Effector CD8-positive, alpha-beta T cell (primary cell): ENCODE measurements at places on chromosomes 7 and 10.

- no peak for DNase-seq
Observed at GRCh38 chr7:117205873-117206272, 117.0 kb downstream of the WNT2 start.

DNA sequence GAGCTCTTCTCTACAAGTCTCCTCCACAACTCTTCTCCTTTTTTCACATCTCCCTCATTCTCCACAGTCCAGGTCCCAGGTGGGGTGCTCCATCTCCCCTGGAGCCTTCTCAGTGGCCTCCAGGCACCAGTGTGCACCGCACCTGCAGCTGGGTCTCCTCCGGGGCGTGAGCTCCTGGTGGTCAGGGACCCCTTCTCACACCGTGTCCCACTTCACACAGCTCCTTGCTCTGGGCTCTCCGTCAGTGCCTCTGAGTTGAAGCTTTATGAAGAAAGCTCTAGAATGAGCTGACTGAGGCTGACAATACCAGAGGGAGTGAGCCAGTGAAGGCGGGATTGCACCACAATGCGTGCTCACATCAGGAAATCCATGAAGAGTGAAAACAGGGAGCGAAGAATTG, 290.2 kb downstream of the DNAJB6 start:
- no peak for DNase-seq

GRCh38 chr10:128286762-128287500, 160.7 kb upstream of the MKI67 start:
- no peak for DNase-seq

GRCh38 chr7:131151034-131151433, 176.6 kb upstream of the MKLN1 start:
- DNase-seq = no peak

DNA sequence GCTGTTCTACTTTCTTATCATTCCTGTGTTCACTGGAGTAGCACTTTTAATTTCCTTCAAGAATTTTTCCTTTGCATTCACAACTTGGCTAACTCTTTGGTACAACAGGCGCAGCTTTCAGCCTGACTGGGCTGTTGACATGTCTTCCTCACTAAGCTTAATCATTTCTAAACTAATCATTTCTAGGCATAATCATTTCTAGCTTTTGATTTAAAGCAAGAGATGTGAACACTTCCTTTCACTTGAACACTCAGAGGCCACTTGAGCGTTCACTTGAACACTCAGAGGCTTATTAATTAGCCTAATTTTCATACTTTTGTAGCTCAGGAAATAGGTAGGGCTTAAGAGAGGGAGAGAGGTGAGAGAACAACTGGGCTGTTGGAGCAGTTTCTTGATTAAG, 15.9 kb downstream of the C10orf90 start:
- no peak for DNase-seq

DNA sequence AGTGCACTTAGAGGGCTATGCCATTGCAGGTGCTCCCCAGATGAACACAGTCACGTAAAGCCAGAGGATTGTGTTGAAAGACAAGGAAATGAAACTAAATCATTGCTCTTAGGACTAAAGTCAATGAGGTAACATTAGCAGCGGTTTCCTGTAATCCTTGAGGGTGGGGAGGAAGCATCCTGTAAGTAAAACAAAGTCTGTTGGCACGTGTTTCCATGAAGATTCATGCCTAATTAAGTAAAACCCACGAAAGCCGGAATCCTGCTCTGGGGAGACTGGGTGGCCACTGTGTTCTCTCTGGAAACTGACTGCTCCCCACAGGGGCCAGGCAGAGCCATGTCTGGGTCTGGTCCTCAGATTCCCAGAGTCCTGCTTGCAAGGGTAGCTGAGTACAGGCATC, 18.3 kb downstream of the STEAP1B start:
- DNase-seq = no peak

DNA sequence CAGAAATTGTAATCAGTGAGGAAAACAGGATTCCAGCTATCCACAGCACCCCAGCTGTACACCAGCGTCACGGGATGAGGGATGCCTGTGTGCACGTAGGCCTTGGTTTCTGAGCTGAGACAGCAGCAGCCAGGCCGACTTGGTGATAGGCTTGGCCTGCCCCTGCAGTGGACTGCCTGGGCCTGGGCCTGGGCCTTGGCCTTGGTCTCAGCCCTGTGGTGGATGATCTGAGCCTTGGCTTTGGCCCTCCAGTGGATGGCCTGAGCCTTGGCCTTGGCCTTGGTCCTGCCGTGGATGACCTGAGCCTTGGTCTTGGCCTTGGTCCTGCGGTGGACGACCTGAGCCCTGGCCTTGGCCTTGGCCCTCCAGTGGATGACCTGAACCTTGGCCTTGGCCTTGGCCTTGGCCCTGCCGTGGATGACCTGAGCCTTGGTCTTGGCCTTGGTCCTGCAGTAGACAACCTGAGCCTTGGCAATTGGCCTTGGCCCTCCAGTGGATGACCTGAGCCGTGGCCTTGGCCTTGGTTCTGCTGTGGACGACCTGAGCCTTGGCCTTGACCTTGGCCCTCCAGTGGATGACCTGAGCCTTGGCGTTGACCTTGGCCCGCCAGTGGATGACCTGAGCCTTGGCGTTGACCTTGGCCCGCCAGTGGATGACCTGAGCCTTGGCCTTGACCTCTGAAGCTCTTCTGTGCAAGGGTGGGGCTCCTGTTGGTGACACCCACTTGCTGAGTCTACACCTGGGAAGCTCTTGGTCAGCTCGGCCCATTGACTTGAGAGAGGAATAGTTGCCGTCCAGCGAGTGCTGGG, 93.8 kb downstream of the CUX1 start:
- DNase-seq = no peak

GRCh38 chr10:114806562-114807391, 14.8 kb upstream of the FHIP2A start:
- DNase-seq = no peak
